Natural killer cell (primary cell): ENCODE measurements at places on chromosomes 6 and 20.
A peak's percentile ranks its signal among the peaks of the same experiment; 100 is the strongest.

DNA sequence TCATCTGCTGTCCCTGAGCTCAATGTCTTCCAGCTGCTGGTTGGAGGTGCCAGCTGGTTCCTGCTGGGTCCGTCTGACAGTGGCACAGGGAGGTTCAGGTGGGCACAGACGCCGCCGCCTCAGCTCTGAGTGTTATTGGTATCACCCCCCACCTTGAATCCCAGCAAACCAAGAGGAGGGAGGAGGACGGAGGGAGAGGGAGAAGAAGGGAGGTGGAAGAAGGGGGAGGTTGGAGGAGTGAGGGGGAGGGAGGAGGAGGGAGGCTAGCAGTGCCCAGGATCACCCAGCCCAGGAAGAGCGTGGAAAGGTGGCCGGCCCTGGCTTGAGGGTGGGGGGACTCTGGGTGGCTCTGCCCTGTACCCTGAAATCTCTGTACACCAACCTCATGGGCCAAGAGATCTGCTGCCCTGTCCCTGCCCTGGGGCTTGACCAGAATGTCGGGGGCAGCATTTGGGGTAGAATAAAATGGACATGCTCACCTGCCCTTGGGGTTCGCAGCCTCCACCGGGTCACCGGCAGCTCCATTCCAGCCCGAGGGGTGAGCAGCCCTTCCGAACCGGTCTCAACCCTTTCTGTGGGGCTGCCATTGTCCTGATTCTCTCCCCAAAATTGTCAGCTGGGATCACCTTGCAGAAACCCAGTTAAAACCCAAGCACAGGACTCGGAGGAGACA, 17.1 kb downstream of the NTSR1 start:
- no peak for DNase-seq

GRCh38 chr6:118678866-118679265, 27.5 kb upstream of the CEP85L start:
- no peak for DNase-seq

- DNase-seq = no peak
Measured at GRCh38 chr20:44287272-44288097, 23.5 kb downstream of the FITM2 start.

GRCh38 chr20:59144179-59144830, 19.3 kb upstream of the ZNF831 start:
- DNase-seq = no peak

DNA sequence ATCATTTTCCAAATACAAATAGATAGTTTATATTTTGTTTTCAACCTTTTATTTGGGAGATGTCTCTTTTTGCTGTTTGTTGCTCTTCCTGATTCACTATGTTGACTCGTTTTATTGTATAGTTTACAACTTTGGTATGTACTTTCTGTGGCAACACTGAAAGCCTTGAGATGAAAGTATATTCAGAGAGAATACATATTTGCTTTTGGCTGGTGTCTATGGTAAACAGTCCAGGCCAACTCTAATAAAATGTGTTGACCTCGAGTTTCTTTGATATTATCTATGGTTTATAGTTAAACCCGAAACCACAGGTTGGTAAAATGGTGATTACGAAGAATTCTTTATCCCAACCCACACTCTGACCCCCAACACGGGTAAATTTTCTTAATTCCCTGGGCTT, 919.6 kb upstream of the MAP3K7 start:
- no peak for DNase-seq

- no peak for DNase-seq
Measured at GRCh38 chr6:36368921-36369865, 18.3 kb downstream of the ETV7 start.

GRCh38 chr6:91782802-91783201, 1195.9 kb upstream of the MAP3K7 start:
- DNase-seq = no peak

DNA sequence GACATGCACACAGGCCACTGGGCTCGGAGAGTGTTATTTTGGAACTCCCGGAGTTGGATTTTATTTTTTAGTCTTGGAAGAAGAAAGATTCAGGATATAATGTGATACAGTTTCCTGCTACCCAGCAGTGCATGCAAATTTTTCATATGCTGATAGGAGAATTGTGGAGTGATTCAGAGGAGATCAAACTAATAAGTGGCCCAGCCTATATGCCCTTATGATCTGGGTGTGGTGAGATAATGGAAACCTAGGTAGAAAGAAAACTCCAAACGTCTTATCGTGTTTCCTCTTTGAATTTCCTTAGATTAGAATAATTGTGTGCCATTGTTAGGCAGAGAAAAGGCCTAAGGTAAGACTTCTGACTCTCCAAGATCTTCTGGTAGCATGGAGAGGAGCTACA, 401.2 kb upstream of the BTBD3 start:
- no peak for DNase-seq

GRCh38 chr6:3337521-3338350, 79.0 kb downstream of the PSMG4 start:
- no peak for DNase-seq

GRCh38 chr6:33064723-33065122, 8.7 kb downstream of the HLA-DPA1 start:
- no peak for DNase-seq

- peak; percentile 40 for DNase-seq
Measured at GRCh38 chr20:21096321-21097043, 9.7 kb downstream of the LINC00237 start.

GRCh38 chr20:3704087-3704486, 8.3 kb downstream of the SIGLEC1 start:
- DNase-seq = no peak

DNA sequence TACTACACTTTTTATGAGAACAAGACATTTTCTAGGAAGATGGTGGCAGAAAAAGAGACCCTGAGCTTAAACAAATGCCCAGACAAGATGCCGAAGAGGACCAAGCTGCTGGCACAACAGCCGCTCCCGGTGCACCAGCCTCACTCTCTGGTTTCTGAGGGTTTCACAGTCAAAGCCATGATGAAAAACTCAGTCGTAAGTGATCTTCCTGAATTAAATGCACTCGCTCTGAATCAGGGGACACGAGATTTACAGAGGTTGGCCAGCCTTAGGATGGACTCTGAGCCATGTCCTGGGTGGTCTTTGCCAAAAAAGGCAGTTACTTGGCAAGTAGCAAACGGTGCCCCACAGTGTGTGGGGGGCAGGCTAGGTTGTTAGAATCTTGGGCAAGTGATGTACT, 423 bp downstream of the PACRG start:
- DNase-seq = no peak

DNA sequence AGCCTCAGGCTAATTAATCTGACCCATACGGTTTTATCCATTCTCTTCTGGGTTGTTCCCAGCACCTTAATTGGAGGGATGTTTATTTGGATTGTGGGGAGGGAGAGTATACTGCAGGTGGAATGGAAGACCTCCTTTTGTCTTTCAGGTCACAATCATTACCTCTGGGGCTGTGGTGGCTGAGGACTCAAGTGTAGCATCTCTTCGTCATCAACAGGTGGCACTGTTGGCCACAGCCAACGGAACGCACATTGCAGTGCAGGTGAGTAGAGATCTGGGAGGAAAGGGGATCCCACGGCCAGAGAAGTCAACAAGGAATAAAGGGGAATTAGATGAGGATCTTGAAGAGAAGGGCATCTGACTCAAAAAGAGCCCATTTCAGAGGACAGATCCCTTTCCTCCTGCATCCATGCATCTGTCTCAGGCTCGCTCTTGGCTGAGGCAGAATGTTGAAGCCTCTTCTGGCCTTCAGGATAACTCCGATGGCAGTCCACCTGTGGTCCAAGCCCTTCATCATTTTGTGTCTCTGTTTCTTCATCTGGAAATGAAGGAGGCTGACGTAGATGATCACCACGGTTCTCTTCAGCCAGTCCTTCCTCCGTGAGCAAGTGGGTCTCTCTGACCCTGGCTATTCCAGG, 3.2 kb upstream of the DEF6 start:
- DNase-seq = no peak

DNA sequence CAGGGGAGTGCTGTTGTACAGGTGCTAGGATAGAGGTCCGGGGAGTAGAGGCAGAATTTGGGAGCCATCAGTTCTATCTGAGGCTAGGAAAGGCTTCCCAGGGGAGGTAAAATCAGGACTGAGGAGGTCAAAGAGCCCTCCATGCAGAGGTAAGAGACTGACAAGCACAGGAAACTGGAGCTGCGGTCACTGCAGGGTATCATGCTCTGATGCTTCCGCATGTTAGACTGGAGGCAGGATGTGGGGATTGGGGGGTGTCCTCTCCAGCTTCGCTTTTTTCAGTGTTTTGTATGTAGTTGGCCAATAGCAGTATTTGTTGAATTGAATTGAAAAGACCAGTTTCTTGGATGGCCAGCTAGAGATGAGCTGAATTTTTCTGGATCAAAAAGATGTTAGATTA, 87.8 kb downstream of the SLC22A3 start:
- DNase-seq = no peak

DNA sequence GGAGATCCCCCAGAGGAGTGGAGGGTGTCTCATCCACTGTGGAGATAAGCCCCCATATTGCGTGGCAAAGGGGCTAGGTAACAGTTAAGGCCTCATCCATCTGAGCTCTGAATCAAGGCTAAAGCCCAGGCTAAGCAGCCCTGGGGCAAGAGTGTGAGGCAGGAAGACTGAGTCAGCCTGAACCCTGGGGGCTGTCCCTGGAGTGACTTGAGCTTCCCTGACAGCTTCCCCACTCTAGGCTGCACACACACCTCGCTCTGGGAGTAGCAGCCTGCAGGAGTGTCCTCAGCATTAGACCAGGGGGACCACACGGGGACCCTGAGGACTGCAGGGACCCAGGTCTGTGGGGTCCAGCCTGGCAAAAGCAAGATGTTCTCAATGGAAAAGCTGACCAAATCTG, 27.9 kb downstream of the UBD start:
- no peak for DNase-seq
